Left ventricle myocardium inferior (tissue), 1 donor: ENCODE measurements at places on chromosomes 7 and 10.

- no peak overlapping the region for H3K27ac ChIP-seq
- DNase-seq = no peak
- H3K27me3 ChIP-seq = peaks cover 35% of the 10 kb centered on the region
- H3K4me3 ChIP-seq = no peak overlapping the region
- no peaks in the 10 kb centered on the region for H3K36me3 ChIP-seq
Observed at GRCh38 chr10:121553511-121554264, 44.6 kb downstream of the FGFR2 start.

DNA sequence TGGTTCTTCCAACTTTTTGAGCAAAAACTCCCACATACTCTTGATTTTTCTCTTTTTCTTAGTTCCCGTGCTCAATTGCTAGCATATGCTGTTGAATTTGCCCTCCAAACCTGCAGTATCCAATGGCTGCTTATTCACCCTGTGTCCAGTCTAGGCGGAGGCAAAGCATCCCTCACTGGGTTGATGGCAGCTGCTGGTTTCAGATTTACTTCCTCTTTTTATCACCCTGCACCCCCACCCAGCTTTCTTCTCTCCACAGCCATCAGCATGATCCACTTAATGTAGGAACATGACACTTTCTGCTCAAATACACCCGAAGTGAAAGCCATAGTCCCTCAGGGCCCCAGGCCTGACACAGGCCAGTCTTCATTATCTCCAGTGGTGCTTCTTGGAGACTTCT, 87.6 kb upstream of the ADARB2 start:
- H3K4me3 ChIP-seq = no peak overlapping the region
- no peaks in the 10 kb centered on the region for H3K27me3 ChIP-seq
- H3K4me1 ChIP-seq = no peaks in the 10 kb centered on the region
- no peak overlapping the region for H3K27ac ChIP-seq
- no peak for DNase-seq

DNA sequence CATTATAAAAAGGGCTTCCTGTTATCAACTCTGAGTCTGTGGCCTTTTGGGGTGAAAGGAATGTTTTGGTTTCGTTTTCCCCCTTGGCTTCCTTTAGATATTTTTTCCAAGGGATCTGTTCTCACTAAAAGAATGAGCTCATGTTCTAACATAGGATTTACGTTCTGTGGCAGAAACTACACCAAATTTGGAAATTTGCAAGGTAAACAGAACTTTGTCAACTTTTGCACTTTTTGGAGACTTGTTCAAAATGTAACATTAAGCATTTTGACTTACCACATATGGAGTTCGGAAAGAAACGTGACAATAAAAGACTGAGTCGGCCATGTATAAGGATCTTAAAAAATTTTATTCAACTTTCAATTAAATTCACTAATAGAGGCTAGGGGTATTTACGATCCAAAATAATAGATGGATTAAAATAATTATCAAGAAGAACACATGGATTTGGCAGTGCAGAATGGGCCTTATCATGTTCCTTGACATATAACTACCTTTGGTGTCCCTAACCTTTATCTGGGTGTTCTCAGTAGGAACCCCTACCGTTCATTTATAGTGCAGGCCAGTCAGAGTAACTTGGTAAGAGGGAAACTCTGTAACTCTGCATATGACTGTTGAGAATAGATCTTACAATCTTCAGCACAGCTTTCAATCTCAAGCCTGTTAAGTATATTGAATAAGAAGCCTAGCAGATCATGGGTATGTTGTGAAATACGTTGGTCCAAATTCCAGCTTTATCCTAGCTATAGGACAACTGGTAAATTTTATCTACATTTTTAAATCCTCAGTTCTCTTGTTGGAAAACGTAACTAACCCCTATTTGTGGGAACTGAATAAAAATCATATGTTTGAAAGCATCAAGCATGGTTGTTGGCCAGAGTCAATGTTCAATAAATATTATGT, 11.8 kb downstream of the CPED1 start:
- no peaks in the 10 kb centered on the region for H3K27me3 ChIP-seq
- peaks cover 90% of the 10 kb centered on the region for H3K4me1 ChIP-seq
- H3K4me3 ChIP-seq = peak overlapping the region; percentile 33
- no peak for DNase-seq
- peak overlapping the region; percentile 58 for H3K27ac ChIP-seq

GRCh38 chr10:94680544-94680943, 3.0 kb upstream of the CYP2C18 start:
- H3K27me3 ChIP-seq = no peaks in the 10 kb centered on the region
- H3K4me1 ChIP-seq = no peaks in the 10 kb centered on the region
- no peak overlapping the region for H3K4me3 ChIP-seq
- no peaks in the 10 kb centered on the region for H3K36me3 ChIP-seq
- no peak for DNase-seq
- no peak overlapping the region for H3K27ac ChIP-seq

- H3K27me3 ChIP-seq = no peaks in the 10 kb centered on the region
- DNase-seq = no peak
- no peak overlapping the region for H3K27ac ChIP-seq
- peaks cover 42% of the 10 kb centered on the region for H3K4me1 ChIP-seq
- no peaks in the 10 kb centered on the region for H3K36me3 ChIP-seq
Observed at GRCh38 chr10:96622013-96622787, 35.4 kb upstream of the TM9SF3 start.

- H3K36me3 ChIP-seq = no peaks in the 10 kb centered on the region
- no peak overlapping the region for H3K27ac ChIP-seq
- no peaks in the 10 kb centered on the region for H3K4me1 ChIP-seq
- H3K27me3 ChIP-seq = no peaks in the 10 kb centered on the region
Observed at GRCh38 chr7:147207988-147208387, 1091.4 kb downstream of the CNTNAP2 start.

- no peaks in the 10 kb centered on the region for H3K27me3 ChIP-seq
- no peaks in the 10 kb centered on the region for H3K4me1 ChIP-seq
- no peak overlapping the region for H3K4me3 ChIP-seq
- no peak overlapping the region for H3K27ac ChIP-seq
- DNase-seq = no peak
Observed at GRCh38 chr10:66102756-66103155, 823.1 kb upstream of the LRRTM3 start.

GRCh38 chr7:76155938-76156337, 45.8 kb upstream of the SRRM3 start:
- DNase-seq = peak; percentile 46
- no peaks in the 10 kb centered on the region for H3K36me3 ChIP-seq
- H3K4me3 ChIP-seq = no peak overlapping the region
- no peak overlapping the region for H3K27ac ChIP-seq
- no peaks in the 10 kb centered on the region for H3K4me1 ChIP-seq

GRCh38 chr7:134891696-134892678, 94.3 kb upstream of the AGBL3 start:
- H3K36me3 ChIP-seq = peaks cover 11% of the 10 kb centered on the region
- peak overlapping the region; percentile 89 for H3K27ac ChIP-seq
- peak overlapping the region; percentile 70 for H3K4me3 ChIP-seq
- H3K27me3 ChIP-seq = no peaks in the 10 kb centered on the region
- H3K4me1 ChIP-seq = peaks cover 69% of the 10 kb centered on the region

GRCh38 chr10:47030191-47030703, 119.0 kb downstream of the PTPN20 start:
- H3K4me3 ChIP-seq = no peak overlapping the region
- no peaks in the 10 kb centered on the region for H3K4me1 ChIP-seq
- H3K27ac ChIP-seq = no peak overlapping the region
- H3K27me3 ChIP-seq = peaks cover 6% of the 10 kb centered on the region
- H3K36me3 ChIP-seq = no peaks in the 10 kb centered on the region

GRCh38 chr7:139495580-139496125, 12.2 kb upstream of the KLRG2 start:
- no peak overlapping the region for H3K27ac ChIP-seq
- H3K4me1 ChIP-seq = peaks cover 10% of the 10 kb centered on the region
- H3K27me3 ChIP-seq = peaks cover 19% of the 10 kb centered on the region
- H3K36me3 ChIP-seq = no peaks in the 10 kb centered on the region

DNA sequence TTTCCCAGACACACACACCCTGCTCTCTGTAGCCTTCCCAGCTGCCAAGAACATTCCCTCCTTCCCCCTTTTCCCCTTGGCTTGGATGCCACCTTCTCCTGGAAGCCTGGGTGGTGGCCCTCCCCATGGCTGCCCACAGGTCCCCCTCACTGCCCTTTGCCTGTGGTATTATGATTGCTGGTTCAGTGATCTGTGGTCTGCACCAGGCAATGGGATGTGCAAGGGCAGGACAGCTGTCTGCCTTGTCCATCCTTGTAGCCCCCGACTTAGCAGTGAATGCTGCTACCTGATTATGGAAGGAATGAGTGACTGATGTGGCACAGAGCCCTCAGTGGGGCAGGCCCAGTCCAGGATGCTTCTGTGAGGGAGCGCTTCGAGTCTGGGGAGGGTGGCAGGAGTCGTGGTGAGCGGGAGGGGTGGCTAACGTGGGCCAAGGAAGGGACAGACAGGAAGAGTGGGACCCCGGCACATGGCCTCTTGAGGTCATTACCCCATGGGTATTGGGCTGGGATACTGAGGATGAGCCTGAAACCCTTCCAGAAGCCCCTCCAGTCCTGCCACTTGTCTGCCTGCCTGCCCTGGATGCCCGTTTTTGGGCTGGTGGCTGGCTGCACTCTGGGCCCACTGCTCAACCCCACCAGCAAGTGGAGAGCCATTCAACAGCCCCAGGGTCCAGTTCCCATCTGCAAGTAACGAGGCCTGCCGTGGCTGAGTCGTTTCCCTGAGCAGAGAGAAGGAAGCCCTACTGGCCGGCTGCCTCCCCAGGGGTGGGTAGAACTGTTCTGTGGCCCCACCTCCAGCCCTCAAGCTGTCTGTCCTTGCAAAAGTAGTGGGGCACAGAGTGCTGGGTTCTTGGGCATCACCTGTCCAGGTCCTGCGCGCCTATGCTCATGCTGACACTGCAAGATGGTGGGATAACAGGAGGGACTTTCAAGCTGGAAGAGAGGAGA, 8.8 kb downstream of the CHST3 start:
- H3K4me1 ChIP-seq = peaks cover 99% of the 10 kb centered on the region
- no peaks in the 10 kb centered on the region for H3K27me3 ChIP-seq
- H3K27ac ChIP-seq = peak overlapping the region; percentile 51
- peaks cover 13% of the 10 kb centered on the region for H3K36me3 ChIP-seq
- DNase-seq = no peak

- no peaks in the 10 kb centered on the region for H3K27me3 ChIP-seq
- no peak overlapping the region for H3K4me3 ChIP-seq
- peak overlapping the region; percentile 8 for H3K27ac ChIP-seq
- DNase-seq = no peak
Observed at GRCh38 chr10:43699516-43699915, 50.8 kb upstream of the ZNF32 start.

DNA sequence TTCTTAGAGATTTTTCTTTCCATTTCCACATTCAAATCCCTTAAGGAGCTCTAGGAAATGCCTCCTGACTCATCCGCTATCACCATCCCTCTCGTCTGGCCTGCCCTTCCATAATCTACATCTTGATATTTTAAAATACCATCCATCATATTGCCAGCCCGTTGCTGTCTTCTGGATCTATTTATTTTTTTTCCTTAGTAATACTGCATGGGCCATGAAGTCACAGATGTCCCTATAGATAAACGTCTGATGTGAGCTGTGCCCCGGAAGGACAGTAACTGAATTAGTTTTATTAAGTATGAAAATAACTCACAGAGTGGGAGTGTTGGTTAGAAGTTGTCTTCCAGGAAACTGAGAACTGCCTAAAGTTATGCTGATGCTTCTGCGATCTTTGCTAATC, 76.2 kb downstream of the KLF6 start:
- H3K36me3 ChIP-seq = no peaks in the 10 kb centered on the region
- H3K27me3 ChIP-seq = no peaks in the 10 kb centered on the region
- H3K4me1 ChIP-seq = peaks cover 14% of the 10 kb centered on the region
- H3K27ac ChIP-seq = no peak overlapping the region
- no peak overlapping the region for H3K4me3 ChIP-seq

DNA sequence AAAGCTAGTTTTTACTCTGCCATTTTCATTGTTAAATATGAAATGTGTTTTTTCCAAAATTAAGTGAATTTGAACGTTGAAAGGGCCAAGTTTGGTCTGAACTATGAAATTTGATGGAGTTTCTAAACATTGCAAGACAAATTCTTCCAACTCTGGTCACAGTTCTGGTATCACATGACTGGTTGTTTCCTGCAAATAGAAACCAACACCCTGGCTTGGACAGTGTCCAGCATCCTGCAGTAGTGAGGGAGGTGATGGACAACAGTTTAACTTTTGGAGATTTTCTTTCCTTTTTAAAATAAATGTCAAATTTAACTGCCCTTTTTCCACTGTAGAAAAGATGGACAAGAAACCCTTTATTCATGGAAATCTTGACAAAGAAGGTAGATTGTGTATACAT, 54.8 kb upstream of the AGBL3 start:
- H3K4me3 ChIP-seq = no peak overlapping the region
- peak; percentile 25 for DNase-seq
- peaks cover 76% of the 10 kb centered on the region for H3K4me1 ChIP-seq
- no peaks in the 10 kb centered on the region for H3K27me3 ChIP-seq
- H3K36me3 ChIP-seq = peaks cover 50% of the 10 kb centered on the region
- H3K27ac ChIP-seq = peak overlapping the region; percentile 75

DNA sequence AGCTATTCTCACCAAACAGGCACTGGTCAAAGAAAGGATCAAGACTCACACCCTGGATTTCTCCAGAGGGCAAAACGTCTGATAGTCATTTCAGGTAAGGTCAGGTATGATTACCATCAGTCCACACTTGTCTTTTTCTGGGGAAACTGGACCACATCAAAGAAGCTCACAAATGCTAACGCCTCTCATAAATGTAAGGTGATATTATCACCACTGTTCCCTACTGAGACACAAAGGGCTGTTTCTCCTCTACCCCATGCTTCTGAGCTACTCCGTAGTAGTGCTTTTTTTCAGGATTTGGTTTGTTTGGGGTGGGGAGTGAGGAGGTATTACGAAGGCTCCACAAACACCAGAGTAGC, 51.6 kb downstream of the CREB3L2 start:
- DNase-seq = no peak
- peaks cover 66% of the 10 kb centered on the region for H3K4me1 ChIP-seq
- no peaks in the 10 kb centered on the region for H3K36me3 ChIP-seq
- no peak overlapping the region for H3K27ac ChIP-seq

DNA sequence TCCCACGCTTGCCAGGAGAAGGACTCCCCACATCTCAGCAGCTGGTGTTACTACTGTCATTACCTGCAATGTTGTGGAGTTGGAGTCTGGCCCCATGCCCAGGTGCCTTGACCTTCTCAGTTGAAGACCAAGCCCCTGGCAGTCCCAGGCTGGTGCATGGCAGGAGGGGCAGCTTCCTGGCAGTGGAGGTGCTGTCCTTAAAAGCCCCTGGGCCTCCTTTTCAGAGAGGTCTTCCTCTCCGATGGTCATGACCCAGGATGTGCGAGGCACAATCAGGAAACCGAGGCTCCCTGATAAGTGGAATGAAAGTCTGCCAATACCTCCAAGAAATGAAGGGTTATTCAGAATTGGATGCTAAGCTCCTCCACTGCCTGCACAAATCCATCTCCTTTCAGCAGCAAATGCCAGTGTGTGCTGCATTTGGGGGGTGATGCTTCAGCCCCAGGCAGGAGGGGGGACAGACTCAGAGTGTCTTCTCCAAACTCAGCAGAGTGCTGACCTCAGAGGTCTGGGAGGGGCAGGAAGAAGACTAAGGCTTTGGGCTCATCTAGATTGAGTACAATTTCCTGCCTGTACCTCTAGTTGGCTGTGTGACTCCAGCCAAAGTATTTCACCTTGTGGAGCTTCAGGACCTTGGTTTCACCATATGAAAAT, 97.0 kb upstream of the DDC start:
- no peak overlapping the region for H3K4me3 ChIP-seq
- H3K27ac ChIP-seq = peak overlapping the region; percentile 49
- H3K4me1 ChIP-seq = peaks cover 100% of the 10 kb centered on the region
- no peak for DNase-seq
- H3K36me3 ChIP-seq = no peaks in the 10 kb centered on the region

GRCh38 chr7:80529362-80529761, 17.5 kb upstream of the GNAT3 start:
- H3K36me3 ChIP-seq = no peaks in the 10 kb centered on the region
- H3K27ac ChIP-seq = peak overlapping the region; percentile 33
- H3K4me1 ChIP-seq = peaks cover 23% of the 10 kb centered on the region
- no peak overlapping the region for H3K4me3 ChIP-seq
- no peak for DNase-seq
